Esophagus muscularis mucosa (tissue), 4 donors: ENCODE measurements at places on chromosomes 11 and 22. TPM values are rescaled to one million over a fixed set of nuclear protein-coding genes. Genes with fewer than 3 reads are reported as not detected.

DNA sequence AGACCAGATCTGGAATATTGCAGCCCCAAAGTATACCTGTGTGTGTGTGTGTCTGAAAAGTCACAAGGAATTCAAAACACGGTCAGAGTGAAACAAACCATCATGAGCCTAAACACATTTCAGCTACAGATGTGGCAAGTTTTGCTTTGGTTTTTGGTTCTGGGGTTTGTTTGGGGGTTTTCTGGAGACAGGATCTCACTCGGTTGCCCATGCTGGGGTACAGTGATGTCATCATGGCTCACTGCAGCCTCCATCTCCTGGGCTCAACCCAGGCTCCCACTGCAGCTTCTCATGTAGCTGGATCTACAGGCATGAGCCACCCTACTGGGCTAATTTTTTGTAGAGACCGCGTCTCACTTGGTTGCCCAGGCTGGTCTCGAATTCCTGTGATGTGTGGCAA is 41.4 kb upstream of the PHF21A start:
- no peak overlapping the region for H3K4me3 ChIP-seq
- no peaks in the 10 kb centered on the region for H3K36me3 ChIP-seq
- no peaks in the 10 kb centered on the region for H3K4me1 ChIP-seq

DNA sequence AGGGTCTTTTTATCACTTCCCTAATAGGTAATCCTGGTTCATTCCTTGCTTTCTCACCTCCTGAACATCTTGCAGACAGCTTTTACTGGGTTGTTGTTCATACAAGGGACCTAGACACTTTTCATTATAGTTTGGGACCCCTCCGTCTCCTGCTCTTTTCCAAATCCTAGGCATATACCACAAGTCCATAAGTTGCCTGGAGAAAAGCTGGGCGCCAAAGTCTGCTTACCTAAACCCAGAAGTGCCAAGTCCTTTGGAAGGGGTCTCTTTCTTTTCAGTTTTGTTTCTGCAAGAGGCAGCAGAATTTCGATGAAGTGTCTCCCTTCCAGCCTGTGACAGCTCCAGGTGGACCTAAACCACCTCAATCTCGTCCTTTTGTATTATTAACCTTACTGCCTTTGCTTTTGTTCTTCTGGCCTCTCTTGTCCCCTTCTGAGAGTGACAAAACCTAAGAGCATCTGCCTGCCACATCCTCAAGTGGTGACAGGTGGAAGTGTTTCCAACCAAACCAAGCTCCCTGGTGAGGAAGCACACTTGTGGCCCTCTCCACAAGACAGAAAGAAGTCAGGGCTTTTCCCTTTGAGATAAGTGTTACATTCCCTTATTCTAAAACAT is 19.5 kb upstream of the P2RY6 start:
- no peak overlapping the region for H3K4me3 ChIP-seq
- H3K27me3 ChIP-seq = no peaks in the 10 kb centered on the region

- H3K27me3 ChIP-seq = no peaks in the 10 kb centered on the region
- H3K4me3 ChIP-seq = no peak overlapping the region
- DNase-seq = no peak
- no peak overlapping the region for H3K27ac ChIP-seq
- H3K36me3 ChIP-seq = peaks cover 74% of the 10 kb centered on the region
These were observed 21.3 kb downstream of the PIK3IP1 start for GRCh38 chr22:31271026-31271425.

GRCh38 chr22:40449676-40450035 is 79.3 kb downstream of the SGSM3 start:
- H3K4me3 ChIP-seq = no peak overlapping the region
- DNase-seq = no peak
- peaks cover 62% of the 10 kb centered on the region for H3K4me1 ChIP-seq
- H3K27ac ChIP-seq = peak overlapping the region; percentile 6

- no peak for DNase-seq
- no peak overlapping the region for H3K4me3 ChIP-seq
- no peaks in the 10 kb centered on the region for H3K4me1 ChIP-seq
- no peak overlapping the region for H3K27ac ChIP-seq
These were observed 897 bp downstream of the PNPLA5 start for GRCh38 chr22:43890901-43891331.

DNA sequence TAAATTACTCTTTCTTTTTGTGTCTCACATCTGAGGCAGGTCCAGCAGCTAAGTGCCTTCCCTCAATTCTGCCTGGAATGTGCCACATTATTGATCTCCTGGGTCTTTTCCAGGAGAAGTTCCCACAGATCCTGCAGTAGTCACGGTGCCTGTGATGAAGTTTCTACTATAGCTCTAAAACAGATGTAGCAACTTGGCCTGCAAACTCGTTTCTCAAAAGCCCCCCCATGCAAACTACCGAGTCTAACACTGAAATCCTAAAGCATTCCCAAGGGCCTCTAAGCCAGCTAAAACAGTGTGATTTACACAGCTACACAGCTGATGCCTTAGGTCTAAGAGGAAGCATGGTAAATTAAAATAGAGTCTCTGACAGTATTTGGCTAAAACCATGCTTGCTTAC is 54.3 kb downstream of the DDI1 start:
- no peaks in the 10 kb centered on the region for H3K36me3 ChIP-seq
- H3K4me1 ChIP-seq = peaks cover 6% of the 10 kb centered on the region
- DNase-seq = no peak
- no peaks in the 10 kb centered on the region for H3K27me3 ChIP-seq
- H3K4me3 ChIP-seq = no peak overlapping the region

DNA sequence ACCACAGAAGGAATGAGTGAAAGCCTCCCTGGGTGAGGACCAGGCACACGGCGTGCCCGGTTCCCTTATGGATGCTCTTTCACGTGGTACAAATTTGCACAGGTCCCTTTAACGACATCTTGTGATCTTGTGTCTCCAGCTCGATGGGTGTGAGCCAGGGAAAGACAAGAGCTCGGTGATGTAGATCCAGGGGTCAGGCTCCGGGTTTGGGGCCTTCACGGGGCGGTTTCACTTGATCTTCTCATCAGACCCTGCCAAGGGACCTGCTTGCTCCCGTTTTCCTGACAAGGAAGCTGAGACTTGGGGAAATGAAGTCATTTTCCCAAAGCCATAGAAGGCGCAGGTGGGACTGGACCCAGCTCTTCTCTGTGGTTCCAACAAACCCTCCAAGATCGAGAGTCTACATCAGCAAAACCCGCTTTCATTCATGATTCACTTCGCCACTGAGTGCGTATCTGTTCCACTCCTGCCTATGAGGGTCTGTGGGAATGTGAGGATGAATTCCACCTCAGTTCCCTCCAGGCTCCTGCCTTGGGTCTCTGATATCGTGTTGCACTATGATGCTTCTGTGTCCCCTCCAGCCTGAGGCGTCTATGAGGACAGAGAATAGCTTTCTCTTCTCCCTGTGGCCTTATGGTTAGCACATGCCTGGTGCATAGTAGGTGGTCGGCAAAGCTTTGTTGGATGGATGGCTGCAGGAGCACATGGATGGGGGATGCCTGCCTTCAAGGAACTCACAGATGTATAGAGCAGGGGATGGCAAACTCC is 45.0 kb upstream of the ANO1 start:
- H3K4me3 ChIP-seq = no peak overlapping the region
- peak; percentile 68 for DNase-seq
- no peaks in the 10 kb centered on the region for H3K27me3 ChIP-seq
- H3K36me3 ChIP-seq = no peaks in the 10 kb centered on the region
- H3K4me1 ChIP-seq = no peaks in the 10 kb centered on the region
- no peak overlapping the region for H3K27ac ChIP-seq

DNA sequence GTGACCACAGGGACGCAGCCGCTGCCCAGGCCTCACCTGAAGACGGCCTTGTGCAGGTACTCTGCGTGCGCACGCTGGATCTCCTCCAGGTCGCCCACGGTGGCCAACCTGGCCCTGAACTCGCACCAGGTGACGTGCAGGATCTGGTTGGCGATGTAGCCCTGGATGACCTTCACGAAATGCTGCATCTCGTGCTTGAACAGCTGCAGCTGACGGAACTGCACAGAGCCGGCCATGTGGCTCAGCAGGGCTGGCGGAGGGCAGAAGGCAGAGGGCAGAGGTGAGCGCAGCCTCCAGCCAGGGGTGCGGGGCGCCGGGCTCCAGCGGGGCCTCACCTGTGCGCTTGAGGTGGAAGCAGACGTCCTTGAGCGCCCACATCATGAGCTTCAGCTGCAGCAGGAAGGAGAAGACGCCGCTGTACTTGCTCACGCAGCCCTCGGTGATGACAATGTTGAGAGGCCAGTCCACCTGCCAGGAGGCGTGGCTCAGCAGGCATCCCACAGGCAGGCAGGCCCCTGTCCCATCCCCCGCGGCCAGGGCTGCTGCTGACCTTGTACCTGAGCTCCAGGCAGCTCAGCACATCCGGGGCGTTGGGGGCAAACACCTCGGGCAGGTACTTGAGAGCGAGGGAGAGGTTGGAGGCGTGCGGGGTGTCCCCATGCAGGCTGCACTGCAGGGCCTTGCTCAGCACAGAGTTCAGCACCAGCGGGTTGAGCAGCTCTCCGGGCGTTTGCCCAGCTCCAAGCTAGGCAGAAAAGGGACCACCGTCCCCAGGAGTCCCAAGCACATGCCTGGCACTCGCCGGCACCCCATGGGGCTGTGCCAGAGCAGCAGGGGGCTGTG is 17.6 kb downstream of the SELENOO start:
- DNase-seq = no peak
- H3K36me3 ChIP-seq = peaks cover 56% of the 10 kb centered on the region
- H3K27ac ChIP-seq = no peak overlapping the region

GRCh38 chr11:20010851-20011225 is 149.4 kb downstream of the DBX1 start:
- no peaks in the 10 kb centered on the region for H3K36me3 ChIP-seq
- DNase-seq = no peak
- H3K27me3 ChIP-seq = no peaks in the 10 kb centered on the region
- peaks cover 67% of the 10 kb centered on the region for H3K4me1 ChIP-seq
- H3K4me3 ChIP-seq = no peak overlapping the region

Gene OR56A1
- total RNA-seq = not detected

Gene SHISAL1
- 14.7 TPM for total RNA-seq

Gene SLC22A25
- total RNA-seq = not detected

Gene ACTN3
- total RNA-seq = not detected

Gene OR56A4
- total RNA-seq = not detected
